ENCODE measurements at places on chromosomes 5 and 9.

GRCh38 chr5:52784737-52785136 lies 3.0 kb upstream of the ITGA1 start:
- H3K4me3 ChIP-seq, result no peak overlapping the region
- peak; percentile 23 for DNase-seq
- no peaks in the 10 kb centered on the region for H3K27me3 ChIP-seq
- no peak overlapping the region for H3K27ac ChIP-seq

- no peak overlapping the region for H3K4me3 ChIP-seq
- H3K27me3 ChIP-seq, result peaks cover 44% of the 10 kb centered on the region
- H3K4me1 ChIP-seq, result no peaks in the 10 kb centered on the region
Observed at GRCh38 chr5:139822553-139823425, 27.2 kb downstream of the PSD2 start.

- DNase-seq, result no peak
- H3K4me1 ChIP-seq, result no peaks in the 10 kb centered on the region
- H3K27me3 ChIP-seq, result no peaks in the 10 kb centered on the region
- no peaks in the 10 kb centered on the region for H3K36me3 ChIP-seq
- no peak overlapping the region for H3K4me3 ChIP-seq
Observed at GRCh38 chr9:102000956-102001355, 262.5 kb upstream of the GRIN3A start.

GRCh38 chr5:160507221-160507721 lies 85.6 kb downstream of the PTTG1 start:
- no peaks in the 10 kb centered on the region for H3K36me3 ChIP-seq
- H3K4me3 ChIP-seq, result no peak overlapping the region
- H3K27ac ChIP-seq, result no peak overlapping the region
- H3K27me3 ChIP-seq, result peaks cover 3% of the 10 kb centered on the region

DNA sequence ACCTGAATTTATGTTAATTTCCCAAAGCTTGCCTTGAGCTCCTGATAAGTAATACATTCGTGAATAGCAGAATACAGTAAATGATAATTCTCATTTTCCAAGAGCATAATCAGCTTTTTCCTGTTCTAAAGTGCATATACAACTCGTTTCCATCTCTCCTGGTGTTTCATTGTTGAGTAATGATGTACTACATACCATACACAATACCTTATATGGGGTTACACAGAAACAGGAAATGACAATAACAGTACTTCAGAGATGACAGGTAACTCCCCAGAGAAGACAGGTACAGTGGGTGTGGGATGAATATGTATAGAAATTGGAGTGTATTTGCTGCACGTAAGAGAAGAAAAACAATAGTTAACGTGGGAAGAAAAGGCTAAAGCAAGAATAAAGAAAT lies 287.1 kb downstream of the TENT4A start:
- no peaks in the 10 kb centered on the region for H3K27me3 ChIP-seq
- DNase-seq, result no peak
- no peaks in the 10 kb centered on the region for H3K36me3 ChIP-seq

DNA sequence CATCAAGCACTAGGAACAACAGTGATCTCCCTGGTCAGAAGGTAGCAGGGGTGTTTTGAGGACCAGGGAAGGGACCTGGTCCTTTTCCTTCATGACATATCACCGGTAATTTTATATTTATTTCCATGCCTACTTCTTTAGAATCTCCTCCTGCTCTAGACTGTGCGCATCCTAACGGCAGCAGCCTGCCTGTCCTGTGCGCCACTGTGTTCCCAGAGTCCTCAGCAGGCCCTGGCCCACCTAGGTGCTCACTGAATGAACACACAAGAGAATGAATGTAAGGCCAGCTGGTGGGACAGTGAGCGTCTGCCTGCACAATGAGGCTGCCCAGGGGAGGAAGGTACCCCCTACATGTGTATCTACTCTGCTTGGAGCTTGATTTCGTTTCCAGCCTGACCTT lies 51.5 kb downstream of the C5orf15 start:
- no peak for DNase-seq
- H3K4me1 ChIP-seq, result no peaks in the 10 kb centered on the region
- no peak overlapping the region for H3K27ac ChIP-seq
- H3K4me3 ChIP-seq, result no peak overlapping the region
- H3K36me3 ChIP-seq, result no peaks in the 10 kb centered on the region

GRCh38 chr9:92917176-92917800 lies 30.0 kb upstream of the FGD3 start:
- no peaks in the 10 kb centered on the region for H3K4me1 ChIP-seq
- H3K4me3 ChIP-seq, result no peak overlapping the region

DNA sequence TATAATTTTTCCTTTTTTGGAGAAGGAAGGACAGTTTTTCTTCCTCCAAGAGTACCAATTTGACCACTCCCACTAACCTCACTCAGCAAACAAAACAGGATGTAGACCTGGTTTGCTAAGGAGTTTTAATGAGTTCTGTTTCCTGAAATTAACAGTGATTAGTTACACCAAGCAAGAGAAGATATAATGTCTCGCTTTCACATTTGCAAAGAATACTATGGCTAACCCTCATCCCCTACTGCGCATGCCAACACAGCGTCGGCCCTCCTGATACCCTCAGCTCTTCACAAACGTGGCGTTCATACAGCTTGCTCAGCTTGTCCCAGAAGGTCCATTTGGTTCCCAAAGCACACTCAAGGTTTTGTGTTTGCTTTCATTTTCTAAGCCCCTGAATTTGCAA lies 41.9 kb upstream of the IPPK start:
- H3K27me3 ChIP-seq, result no peaks in the 10 kb centered on the region
- no peak overlapping the region for H3K27ac ChIP-seq
- peaks cover 41% of the 10 kb centered on the region for H3K36me3 ChIP-seq
- no peaks in the 10 kb centered on the region for H3K4me1 ChIP-seq
- H3K4me3 ChIP-seq, result no peak overlapping the region

DNA sequence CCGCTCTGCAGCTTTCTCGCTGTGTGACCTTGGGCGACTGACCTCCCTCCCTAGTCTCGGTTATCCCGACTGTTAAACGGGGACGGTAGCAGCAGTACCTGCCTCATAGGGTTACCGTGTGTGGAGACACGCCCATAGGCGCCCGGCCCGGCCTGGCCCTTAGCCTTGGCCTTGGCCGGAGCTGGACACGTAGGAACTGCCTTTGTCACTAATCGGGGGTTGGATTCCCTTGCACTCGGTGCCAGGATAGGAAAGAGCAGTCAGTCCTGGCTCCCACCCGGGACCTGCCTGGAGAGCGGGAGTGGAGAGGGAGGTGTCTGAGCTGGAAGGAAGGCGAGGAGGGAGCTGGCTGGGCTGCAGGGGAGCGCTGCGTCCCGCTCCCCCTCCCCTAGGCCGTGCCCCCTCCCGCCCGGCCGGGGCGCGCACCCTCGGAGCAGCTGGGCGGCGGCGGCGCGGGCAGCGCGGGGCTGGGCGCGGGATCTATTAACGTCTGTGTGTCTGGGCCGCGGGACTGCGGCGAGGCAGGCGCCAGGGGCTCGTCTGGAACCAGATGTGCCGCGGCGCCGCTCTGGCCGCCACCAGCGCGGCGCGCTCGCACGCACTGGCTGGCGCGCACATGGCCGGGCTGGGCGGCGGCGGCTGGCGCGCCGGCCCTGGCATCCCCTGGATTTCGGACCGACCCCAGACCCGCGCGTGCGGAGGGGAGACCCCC lies 31.7 kb downstream of the PRRX2 start:
- H3K27ac ChIP-seq, result peak overlapping the region; percentile 96
- no peaks in the 10 kb centered on the region for H3K27me3 ChIP-seq
- peaks cover 16% of the 10 kb centered on the region for H3K36me3 ChIP-seq
- peak; percentile 61 for DNase-seq

- H3K36me3 ChIP-seq, result no peaks in the 10 kb centered on the region
- no peaks in the 10 kb centered on the region for H3K27me3 ChIP-seq
- no peak overlapping the region for H3K27ac ChIP-seq
- H3K4me1 ChIP-seq, result no peaks in the 10 kb centered on the region
Observed at GRCh38 chr5:141084487-141084989, 9.9 kb upstream of the PCDHB2 start.

- DNase-seq, result no peak
- no peak overlapping the region for H3K4me3 ChIP-seq
- peaks cover 5% of the 10 kb centered on the region for H3K4me1 ChIP-seq
- H3K36me3 ChIP-seq, result no peaks in the 10 kb centered on the region
- H3K27ac ChIP-seq, result no peak overlapping the region
Observed at GRCh38 chr5:56587381-56588130, 227.8 kb upstream of the MAP3K1 start.

- no peaks in the 10 kb centered on the region for H3K36me3 ChIP-seq
- no peak overlapping the region for H3K4me3 ChIP-seq
- no peaks in the 10 kb centered on the region for H3K27me3 ChIP-seq
- H3K4me1 ChIP-seq, result peaks cover 27% of the 10 kb centered on the region
- H3K27ac ChIP-seq, result no peak overlapping the region
Observed at GRCh38 chr9:134220311-134220710, 55.9 kb upstream of the RNU6ATAC start.

DNA sequence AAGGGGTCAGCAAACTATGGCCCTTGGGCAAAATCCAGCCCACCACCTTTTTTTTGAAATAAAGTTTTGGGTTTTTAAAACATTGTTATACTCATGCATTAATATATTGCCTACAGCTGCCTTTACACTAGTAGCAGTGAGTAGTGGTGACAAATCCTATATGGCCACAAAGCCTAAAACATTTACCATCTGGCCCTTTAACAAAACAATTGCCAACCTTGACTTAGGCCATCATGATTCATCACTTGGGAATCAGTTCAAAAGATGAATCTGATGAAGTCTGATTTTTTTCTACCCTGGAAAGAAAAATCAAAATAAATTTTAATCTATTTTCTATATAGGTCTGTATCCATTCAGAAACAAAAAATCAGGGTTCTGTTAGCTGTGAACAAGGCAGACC lies 484.9 kb downstream of the BNC2 start:
- peaks cover 5% of the 10 kb centered on the region for H3K4me1 ChIP-seq
- H3K4me3 ChIP-seq, result no peak overlapping the region
- H3K27ac ChIP-seq, result peak overlapping the region; percentile 79

GRCh38 chr9:116409129-116409528 lies 255.5 kb downstream of the PAPPA start:
- no peak overlapping the region for H3K27ac ChIP-seq
- H3K4me1 ChIP-seq, result no peaks in the 10 kb centered on the region
- no peak for DNase-seq
- H3K27me3 ChIP-seq, result no peaks in the 10 kb centered on the region
- no peak overlapping the region for H3K4me3 ChIP-seq
- no peaks in the 10 kb centered on the region for H3K36me3 ChIP-seq

DNA sequence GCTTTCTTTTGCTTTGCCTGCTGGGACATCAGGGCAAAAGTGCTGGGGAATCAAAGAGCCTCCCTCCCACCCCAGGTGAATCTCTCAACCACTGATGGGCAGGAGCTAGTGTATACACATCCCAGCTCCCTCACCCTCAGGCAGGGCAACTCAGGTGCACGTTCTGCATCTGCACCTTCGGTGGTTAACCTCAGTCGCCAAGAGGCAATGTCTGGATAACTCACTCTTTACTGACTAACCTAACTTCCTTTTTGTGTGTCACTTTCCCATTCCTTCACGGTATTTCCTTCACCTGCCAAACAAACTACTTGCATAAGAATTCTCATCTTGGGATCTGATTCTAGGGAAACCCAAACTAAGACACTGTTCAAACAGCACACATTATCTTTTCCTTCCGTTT lies 26.3 kb downstream of the CNTFR start:
- H3K4me3 ChIP-seq, result no peak overlapping the region
- DNase-seq, result no peak
- peaks cover 65% of the 10 kb centered on the region for H3K27me3 ChIP-seq
- no peaks in the 10 kb centered on the region for H3K36me3 ChIP-seq

GRCh38 chr9:123617952-123618678 lies 262.1 kb downstream of the CRB2 start:
- H3K36me3 ChIP-seq, result no peaks in the 10 kb centered on the region
- no peak for DNase-seq
- no peaks in the 10 kb centered on the region for H3K27me3 ChIP-seq

- DNase-seq, result no peak
- H3K27me3 ChIP-seq, result 0 out of 2 replicates have a peak, but pooled peaks cover 2% of the 10 kb centered on the region
- no peaks in the 10 kb centered on the region for H3K4me1 ChIP-seq
- H3K4me3 ChIP-seq, result no peak overlapping the region
Observed at GRCh38 chr5:114355086-114355830, 6.6 kb upstream of the KCNN2 start.

DNA sequence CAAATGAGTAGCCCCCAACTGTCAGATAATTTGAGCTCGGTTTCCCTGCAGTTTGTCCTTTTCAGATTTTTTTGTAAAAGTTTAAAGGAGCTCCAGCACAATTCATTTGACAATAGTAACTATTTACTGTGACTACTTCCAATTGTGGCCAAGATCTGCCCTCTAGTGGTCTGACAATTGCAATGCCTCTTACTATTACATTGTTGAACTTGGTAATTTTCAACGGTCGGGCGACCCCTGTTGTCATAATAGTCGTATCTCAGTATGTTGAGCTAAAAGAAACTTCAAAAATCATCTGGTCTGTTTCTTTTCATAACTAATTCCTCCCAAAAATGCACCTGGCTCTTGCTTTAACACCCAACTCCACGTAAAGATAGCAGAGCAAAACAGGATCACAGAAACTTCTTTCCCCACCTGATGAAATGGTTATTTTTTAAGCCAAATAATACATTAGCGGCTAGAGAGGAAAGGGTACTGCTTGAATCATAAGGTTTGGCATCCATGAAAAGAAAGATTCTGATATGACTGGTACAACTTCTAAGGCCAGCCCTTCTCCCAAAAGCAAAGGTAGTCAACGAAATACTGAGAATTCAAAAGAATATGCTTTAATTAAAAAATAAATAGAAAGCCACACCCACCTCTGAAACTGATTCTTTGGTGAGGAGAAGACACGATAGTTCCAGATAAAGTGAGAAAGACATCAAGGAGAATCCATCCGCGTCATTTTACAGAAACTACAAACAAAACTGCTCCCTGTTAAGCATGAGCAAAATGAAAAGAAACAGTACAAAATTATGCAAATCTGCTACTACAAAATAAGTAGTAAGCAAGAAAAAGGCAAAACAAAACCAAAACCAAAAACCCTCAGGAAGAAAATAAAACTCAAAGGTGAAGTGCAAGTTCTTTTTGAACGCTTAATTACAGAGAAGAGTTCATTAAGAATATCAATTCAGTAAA lies 76.9 kb upstream of the HTR4 start:
- no peak overlapping the region for H3K4me3 ChIP-seq
- H3K36me3 ChIP-seq, result no peaks in the 10 kb centered on the region
- peak; percentile 87 for DNase-seq
- peaks cover 11% of the 10 kb centered on the region for H3K4me1 ChIP-seq

DNA sequence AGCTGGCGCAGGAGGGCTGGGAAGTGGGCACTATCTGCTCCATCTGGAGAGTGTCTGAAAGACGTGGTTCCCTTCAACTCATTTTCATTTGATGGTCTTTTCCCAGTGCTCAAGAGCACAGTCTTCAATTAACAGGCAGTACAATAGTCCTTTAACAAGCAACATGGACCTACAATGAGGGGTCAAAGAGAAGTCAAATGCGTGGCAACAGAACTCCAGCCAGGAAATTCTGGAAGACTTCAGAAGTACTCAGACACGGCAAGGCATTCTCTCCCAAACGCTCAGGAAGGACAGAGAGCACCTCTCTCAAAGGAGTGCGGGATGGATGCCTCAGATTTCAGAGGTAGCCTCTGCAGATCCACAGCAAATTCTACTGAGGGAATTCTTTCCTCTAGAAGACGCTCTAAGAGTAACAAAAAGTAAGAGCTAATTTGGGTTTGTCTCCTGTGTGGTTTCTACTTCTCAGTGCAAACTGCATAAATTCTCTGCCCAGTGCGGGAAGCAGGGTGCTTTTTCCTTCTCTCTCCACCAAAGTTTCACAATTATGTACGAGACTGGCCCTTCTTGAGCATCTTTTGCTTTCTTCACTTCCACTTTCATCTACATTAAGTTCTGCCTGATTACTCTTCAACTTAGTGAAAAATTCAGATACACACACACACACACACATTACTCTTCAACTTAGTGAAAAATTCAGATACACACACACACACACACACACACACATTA lies 56.4 kb downstream of the LHFPL2 start:
- peaks cover 45% of the 10 kb centered on the region for H3K4me1 ChIP-seq
- no peak for DNase-seq

Data from IMR-90 (cell line).